Type B pancreatic cell (in vitro differentiated cells): ENCODE measurements at places on chromosomes 13 and 19. TPM values are rescaled to one million over a fixed set of nuclear protein-coding genes. Genes with fewer than 3 reads are reported as not detected.

GRCh38 chr13:77048681-77049080 lies 21.7 kb upstream of the FBXL3 start:
- DNase-seq, result no peak

DNA sequence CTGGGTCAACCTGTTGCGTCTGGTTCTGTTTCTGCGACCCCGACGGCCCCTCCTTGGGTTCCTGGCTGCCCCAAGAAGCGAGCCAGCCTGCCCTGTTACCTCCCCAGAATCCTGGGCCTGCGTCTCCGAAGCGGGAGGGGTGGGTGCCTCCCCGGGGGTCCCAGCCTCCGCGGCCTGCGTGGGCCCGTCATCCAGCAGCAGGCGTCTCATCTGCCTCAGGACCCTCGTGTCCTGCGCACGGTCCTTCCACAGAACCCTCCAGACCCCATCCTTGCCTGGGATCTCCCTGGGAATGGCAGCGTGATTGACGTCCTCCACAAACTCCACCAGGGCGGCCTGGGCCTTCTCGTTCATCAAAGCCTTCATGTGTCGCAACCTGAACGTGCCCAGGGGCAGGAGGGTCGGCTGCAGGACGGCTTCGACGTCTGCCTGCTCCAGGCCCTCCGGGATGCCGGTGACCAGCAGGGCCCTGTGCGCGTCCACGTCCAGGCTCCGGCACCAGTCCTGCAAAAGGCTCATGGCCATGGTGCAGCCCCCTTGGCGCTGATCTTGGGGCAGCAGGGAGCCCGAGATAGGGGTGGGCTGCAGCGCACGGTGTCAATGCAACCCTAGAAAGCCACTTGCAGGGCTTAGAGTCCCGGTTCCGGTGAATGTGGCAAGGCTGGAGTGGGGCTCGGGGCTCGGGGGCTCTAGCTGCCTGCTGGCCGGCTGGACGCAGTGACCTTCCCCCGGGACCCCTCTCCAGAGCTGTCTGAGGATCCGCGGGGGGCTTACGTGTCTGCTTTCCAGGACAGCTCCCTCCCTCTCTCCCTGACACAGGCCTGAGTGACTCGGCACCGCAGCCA lies 504 bp downstream of the PNMA8B start:
- no peak for DNase-seq

CEACAM20 gene
- total RNA-seq, result 2.3 TPM in 1 of 2 replicates, not detected in the other

DNA sequence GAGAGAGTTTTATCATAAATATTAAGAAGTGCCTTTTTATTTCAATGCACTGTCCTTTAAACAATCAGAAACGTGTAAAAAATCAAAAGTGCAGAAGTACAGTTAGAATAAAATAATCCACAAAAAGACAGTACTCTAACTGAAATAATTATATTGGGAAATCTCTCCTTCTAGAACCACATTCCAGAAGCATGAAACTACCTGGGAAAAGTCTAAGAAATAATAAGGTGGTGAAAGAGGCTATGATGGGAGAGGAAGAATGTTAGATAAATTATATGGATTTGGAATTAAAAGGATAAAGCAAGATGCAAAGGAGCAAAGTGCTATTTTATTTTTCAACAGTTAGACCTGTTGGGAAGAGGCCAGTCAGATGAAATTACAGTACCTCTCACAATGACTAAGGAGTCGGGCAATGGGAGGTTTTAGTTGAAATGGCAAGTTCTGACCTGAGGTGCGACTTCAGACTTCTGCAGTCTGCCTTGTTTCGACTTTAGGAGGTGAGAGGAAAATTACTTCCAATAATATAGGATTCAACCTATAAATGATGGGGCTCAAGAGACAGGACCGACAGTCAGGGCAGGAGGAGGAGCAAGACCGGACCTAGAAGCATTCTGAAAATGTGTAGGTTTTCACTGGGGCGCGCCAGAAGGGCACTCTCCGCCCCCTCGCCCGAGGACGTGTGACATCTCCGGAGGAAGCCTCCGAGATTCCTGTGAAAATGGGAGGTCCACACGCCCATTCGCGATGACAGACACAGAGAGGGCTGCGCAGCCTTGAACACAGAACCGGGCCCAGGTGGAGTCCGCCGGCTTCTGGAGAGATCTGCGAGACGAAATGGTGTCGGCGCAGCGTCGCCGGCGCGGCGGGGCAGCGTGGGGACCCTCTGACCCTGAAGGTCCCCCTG lies 717 bp downstream of the SPRYD7 start:
- no peak for DNase-seq

S1PR5 gene
- 0.21 and 1.1 TPM in 2 replicates for total RNA-seq
